ENCODE measurements at places on chromosomes 1 and 21.

- peak overlapping the region; percentile 90 for H3K27ac ChIP-seq
- no peaks in the 10 kb centered on the region for H3K27me3 ChIP-seq
- no peak for DNase-seq
- no peak overlapping the region for H3K4me3 ChIP-seq
- peaks cover 52% of the 10 kb centered on the region for H3K4me1 ChIP-seq
Observed at GRCh38 chr1:21891621-21892479, 45.3 kb downstream of the HSPG2 start.

DNA sequence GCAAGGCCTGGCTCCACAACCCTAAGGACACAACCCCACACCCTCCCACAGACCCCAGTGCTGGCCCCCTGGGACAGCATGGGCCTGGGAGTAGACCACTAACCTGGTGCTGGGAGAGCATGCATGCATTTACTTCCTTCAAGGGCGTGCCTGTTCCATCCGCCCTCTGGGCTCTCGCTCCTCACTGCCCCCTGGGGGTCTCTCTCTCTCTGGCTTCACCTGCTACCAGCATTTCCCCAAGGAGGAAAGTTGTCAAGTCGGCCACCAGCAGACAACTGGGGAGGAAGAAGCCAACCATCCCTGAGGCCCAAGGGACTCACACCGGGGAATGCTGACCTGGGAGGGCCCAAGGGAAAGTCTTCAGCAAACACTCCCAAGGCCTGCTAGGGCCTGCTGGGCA is 6.5 kb downstream of the LRP8 start:
- H3K27ac ChIP-seq: no peak overlapping the region
- H3K27me3 ChIP-seq: peaks cover 24% of the 10 kb centered on the region
- no peaks in the 10 kb centered on the region for H3K36me3 ChIP-seq
- DNase-seq: no peak

DNA sequence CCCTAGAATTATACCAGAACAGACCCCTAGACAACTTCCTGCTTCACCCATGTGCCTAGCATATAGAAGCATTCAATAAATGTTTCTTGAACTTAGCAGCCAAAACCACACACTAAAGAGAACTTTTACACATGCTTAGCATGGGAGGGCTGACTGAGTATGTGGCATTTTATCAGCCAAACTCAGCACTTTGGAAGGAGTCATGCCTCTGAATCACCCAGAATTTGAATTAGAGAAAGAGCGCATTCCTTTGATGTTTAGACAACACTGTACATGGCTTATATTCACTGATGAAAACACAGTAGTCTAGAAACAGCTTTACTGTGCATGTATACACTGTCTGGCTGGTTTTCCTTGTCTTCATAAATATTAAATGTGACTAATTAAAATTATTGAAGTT is 26.1 kb downstream of the SPAG17 start:
- H3K27ac ChIP-seq: no peak overlapping the region
- no peaks in the 10 kb centered on the region for H3K4me1 ChIP-seq
- H3K27me3 ChIP-seq: no peaks in the 10 kb centered on the region
- no peak overlapping the region for H3K4me3 ChIP-seq
- H3K36me3 ChIP-seq: no peaks in the 10 kb centered on the region
- DNase-seq: no peak

GRCh38 chr1:177306981-177307380 is 136.2 kb downstream of the BRINP2 start:
- H3K4me3 ChIP-seq: no peak overlapping the region
- H3K27me3 ChIP-seq: peaks cover 56% of the 10 kb centered on the region
- no peak overlapping the region for H3K27ac ChIP-seq
- H3K4me1 ChIP-seq: peaks cover 9% of the 10 kb centered on the region
- no peaks in the 10 kb centered on the region for H3K36me3 ChIP-seq

- no peak for DNase-seq
- no peak overlapping the region for H3K4me3 ChIP-seq
- H3K27ac ChIP-seq: peak overlapping the region; percentile 50
- no peaks in the 10 kb centered on the region for H3K27me3 ChIP-seq
- H3K36me3 ChIP-seq: no peaks in the 10 kb centered on the region
Observed at GRCh38 chr1:223831755-223832636, 13.8 kb downstream of the TP53BP2 start.

DNA sequence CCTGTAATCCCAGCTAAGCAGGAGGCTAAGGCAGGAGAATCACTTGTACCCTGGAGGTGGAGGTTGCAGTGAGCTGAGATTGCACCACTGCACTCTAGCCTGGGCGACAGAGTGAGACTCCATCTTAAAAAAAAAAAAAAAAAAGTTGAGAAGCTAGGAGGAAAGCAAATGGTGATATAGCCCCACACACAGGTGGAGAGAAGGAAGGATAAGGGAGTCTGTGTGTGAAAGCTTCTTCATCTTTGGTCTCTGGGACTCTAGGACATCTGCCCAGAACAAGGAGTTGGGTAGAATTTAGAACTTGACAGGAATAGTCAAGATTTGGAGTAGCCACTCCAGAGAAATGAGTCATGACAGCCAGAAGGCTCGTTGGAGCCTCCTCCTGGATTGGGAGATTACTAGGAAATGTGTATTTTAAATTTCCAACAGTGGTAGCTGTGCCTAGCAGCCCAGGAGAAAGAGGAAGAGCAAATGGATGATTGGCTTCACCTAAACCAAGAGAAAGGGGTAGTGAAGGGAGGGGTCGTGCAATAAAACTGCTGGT is 19.9 kb downstream of the NPL start:
- no peaks in the 10 kb centered on the region for H3K27me3 ChIP-seq
- peaks cover 5% of the 10 kb centered on the region for H3K4me1 ChIP-seq
- peaks cover 17% of the 10 kb centered on the region for H3K36me3 ChIP-seq
- H3K4me3 ChIP-seq: no peak overlapping the region
- DNase-seq: no peak

DNA sequence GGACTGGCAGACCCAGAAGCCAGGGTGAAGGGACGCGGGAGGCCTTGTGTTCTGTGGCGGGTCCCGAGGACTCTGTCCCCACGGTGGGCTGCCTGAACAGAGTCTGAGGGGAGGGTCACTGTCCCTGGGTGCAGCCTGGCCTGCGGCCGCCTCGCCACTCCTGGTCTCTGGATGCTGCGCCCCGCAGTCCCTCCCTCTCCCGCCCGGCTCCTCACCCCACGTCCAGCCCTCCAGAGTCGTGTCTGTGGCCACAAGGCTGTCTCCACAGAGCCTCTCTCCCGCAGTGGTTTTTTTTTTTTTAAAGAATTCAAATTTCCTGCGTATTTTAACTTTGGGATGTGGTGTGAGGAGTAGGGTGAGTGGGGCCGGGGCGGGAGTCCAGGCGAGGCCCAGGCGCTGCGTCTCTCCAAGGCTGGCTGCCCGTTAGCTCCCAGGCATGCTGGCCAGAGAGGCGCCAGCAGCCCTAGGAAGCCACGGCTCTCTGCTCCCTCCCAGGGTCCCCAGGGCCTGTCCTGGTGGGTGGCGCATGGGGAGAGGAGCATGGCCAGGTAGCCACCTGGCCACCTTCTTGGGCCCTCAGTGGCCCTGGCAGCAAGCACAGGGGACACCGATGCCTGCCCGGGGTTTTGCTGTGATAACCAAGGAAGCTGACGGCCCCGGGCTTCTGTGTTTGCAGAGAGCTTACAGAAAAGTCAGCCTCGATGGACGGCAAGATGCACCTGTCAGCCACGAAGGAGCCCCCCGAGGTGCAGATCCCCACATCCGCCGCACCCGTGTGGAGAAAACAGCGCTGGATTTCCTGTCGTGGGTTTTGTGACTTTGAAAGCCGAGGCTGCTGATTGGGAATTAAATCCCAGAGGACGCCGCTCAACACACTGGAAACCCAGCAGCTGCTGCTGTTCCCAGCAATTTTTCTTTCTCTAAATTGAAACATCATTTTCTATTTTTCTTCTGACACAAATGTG is 72.8 kb downstream of the MORN1 start:
- H3K4me1 ChIP-seq: peaks cover 83% of the 10 kb centered on the region
- H3K4me3 ChIP-seq: no peak overlapping the region
- peak overlapping the region; percentile 56 for H3K27ac ChIP-seq
- H3K27me3 ChIP-seq: peaks cover 13% of the 10 kb centered on the region

- H3K4me3 ChIP-seq: no peak overlapping the region
- H3K4me1 ChIP-seq: no peaks in the 10 kb centered on the region
- DNase-seq: no peak
- no peak overlapping the region for H3K27ac ChIP-seq
- no peaks in the 10 kb centered on the region for H3K27me3 ChIP-seq
- peaks cover 84% of the 10 kb centered on the region for H3K36me3 ChIP-seq
Observed at GRCh38 chr1:11067716-11068599, 8.1 kb upstream of the SRM start.

GRCh38 chr1:48526008-48526710 is 54.2 kb upstream of the SPATA6 start:
- no peak overlapping the region for H3K27ac ChIP-seq
- peaks cover 38% of the 10 kb centered on the region for H3K27me3 ChIP-seq
- H3K4me1 ChIP-seq: peaks cover 15% of the 10 kb centered on the region
- no peak overlapping the region for H3K4me3 ChIP-seq
- no peaks in the 10 kb centered on the region for H3K36me3 ChIP-seq
- no peak for DNase-seq

DNA sequence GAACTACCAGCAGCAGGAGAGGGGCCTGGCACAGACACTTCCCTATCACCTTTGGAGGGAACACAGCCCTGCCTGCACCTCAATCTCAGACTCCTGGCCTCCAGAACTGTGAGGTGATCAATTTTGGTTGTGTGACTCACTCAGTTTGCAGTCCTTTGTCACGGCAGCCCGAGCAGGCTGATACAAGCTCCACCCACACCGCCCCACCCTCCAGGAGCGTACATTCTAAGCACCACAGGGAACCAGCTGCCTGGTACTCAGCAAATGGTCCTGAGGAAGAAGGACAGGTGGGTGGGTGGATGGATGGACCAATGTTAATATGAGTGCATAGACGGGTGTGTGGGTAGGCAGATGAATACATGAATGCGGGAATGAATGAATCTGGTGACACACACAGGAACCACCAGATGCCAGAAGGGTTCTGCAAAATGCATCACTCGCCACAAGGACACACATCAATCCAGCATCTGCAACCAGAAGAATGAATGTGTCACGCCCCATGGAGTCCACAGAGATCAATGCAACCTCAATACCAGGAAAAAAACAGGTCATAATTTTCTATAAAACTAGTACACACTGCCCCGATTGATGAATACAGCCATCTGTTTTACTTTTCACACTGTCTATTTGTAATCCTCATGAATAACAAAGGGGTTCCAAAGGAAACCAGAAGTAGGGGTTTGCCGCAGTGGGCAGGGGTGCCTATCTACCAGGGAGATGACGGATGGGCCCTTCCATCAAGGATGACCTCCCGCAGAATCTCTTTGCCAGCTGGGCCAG is 284.5 kb downstream of the NPHP4 start:
- H3K4me1 ChIP-seq: no peaks in the 10 kb centered on the region
- H3K27ac ChIP-seq: no peak overlapping the region
- peaks cover 83% of the 10 kb centered on the region for H3K27me3 ChIP-seq
- no peak overlapping the region for H3K4me3 ChIP-seq
- no peaks in the 10 kb centered on the region for H3K36me3 ChIP-seq
- no peak for DNase-seq

DNA sequence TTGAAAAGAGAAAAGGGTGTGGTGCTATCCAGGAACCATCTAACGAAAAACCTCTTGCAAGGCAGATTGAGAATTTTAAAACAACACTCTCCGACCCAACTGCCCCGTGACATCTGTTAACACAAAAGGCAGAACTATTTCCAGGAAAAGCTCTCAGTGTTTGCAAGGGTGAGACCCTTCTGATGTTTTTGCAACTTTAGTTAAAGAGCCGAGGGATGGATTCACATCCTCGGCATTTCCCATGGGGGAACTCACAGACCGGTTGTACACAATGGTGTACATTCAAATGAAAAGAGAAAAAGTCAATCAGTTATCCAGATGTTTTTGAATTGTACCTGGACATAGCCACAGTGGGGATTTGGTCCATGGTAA is 120.0 kb downstream of the NGF start:
- DNase-seq: no peak
- peaks cover 42% of the 10 kb centered on the region for H3K4me1 ChIP-seq
- H3K4me3 ChIP-seq: no peak overlapping the region
- H3K27me3 ChIP-seq: no peaks in the 10 kb centered on the region
- no peaks in the 10 kb centered on the region for H3K36me3 ChIP-seq

DNA sequence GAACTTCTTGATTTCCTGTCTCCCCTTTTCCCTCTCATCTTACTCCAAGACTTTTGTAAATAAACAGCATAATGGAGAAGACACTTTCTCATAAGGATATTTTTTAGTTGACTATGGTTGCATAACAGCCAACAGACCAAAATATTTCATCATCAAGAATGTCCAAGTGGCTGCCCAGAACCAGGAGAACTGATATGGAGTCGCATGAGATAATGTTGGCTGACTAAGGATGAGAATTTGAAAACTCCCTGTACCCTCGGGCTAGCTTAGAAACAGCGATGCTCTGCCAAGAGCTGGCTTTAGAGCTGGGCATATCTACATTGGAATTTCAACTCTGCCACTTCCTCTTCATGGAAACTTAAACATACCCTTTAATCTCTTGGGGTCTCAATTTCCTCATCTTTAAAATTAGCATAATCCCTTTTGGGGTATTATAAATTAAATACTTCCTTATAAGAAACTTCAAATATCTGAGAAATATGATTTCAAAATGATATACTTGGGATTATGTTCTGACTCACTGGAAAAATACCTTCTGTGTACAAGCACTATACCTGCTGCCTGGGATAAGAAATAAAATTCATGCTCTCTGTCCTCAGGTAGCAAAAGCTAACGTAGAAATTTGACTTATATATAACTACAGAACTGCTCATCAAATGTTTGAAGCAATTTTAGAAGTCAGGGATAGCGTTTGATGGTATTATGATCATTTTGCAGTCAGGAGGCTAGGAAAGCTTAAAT is 777.3 kb downstream of the LTN1 start:
- H3K27ac ChIP-seq: peak overlapping the region; percentile 73
- H3K4me1 ChIP-seq: peaks cover 32% of the 10 kb centered on the region
- no peak for DNase-seq
- H3K4me3 ChIP-seq: no peak overlapping the region
- no peaks in the 10 kb centered on the region for H3K27me3 ChIP-seq
- no peaks in the 10 kb centered on the region for H3K36me3 ChIP-seq

GRCh38 chr1:151352021-151352718 is 5.1 kb upstream of the RFX5 start:
- H3K27me3 ChIP-seq: no peaks in the 10 kb centered on the region
- H3K4me1 ChIP-seq: peaks cover 7% of the 10 kb centered on the region
- no peak overlapping the region for H3K27ac ChIP-seq
- H3K36me3 ChIP-seq: no peaks in the 10 kb centered on the region

DNA sequence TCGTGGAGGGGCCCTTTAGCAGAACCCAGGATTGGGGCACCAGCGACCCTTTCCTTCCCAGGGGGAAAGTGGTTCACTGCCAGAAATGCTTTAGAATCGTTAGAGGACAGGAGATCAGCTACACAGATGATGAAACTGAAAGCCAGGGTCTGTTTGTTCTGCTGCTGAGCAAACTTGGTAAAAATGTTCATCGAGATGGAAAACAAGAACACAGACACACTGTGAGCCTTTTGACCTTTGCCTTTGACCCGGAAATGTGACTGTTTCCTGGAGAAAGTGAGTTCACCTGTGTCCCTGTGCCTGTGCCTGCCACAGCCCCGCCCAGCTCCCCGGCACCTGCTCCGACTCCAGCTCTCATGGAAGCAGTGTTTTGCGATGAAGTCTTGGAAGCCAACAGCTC is 234.3 kb downstream of the CAMTA1 start:
- peaks cover 17% of the 10 kb centered on the region for H3K27me3 ChIP-seq
- no peaks in the 10 kb centered on the region for H3K36me3 ChIP-seq
- no peak overlapping the region for H3K4me3 ChIP-seq
- no peak for DNase-seq
